Eye (tissue), 1 donor: ENCODE measurements at places on chromosomes 12 and 14.

DNA sequence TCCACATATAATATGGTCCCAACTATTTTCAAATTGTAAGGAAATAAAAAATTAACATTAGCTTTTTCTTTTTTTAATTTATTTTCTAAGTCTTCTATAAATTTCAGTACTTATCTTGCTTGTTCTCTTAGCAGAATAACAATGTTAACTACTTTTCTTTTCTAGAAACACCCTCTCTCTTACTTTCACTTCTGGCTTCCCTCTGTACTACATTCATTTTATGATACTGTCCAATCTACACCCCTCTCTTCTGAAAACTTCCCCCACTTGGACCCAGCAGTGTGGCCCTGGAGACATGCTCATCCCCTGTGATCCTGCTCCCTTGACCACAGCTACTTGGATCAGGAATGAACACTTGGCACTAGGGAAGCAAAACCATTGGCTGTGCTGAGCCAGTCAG, 15.7 kb downstream of the SGPP1 start:
- DNase-seq, result no peak

DNA sequence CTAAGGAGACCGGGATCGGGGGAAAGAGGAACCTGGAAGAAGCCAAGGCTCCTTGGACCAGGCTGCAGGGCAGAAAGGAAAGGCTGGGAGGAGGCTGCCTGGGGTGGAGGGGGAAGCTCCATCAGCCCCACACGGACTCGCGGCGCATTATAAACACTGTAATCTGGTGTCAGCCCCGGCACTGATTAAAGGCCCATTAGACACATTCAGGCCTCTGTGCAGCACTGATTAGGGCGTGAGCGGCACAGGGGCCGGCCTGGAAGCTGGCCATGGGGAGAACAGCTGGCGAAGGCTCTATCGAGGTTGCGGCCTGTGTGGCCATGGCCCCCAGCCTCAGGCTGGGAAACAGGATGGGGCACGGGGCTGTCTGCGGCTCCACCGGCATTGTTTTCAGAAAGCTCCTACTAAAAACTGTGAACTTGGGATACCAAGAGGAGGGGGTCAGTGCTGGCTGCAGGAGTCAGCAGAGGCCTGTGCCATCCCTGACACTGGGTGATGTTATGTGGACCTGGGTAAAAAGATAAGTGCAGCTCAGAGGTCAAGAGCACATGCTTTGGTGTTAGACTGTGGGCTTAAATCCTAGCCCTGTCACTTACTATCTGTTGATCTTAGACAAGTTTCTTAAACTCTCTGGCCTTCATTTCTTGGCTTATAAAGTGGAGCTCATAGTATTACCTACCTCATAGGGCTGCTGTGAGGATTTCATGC, 10.6 kb downstream of the ACVRL1 start:
- peak; percentile 53 for DNase-seq

DNA sequence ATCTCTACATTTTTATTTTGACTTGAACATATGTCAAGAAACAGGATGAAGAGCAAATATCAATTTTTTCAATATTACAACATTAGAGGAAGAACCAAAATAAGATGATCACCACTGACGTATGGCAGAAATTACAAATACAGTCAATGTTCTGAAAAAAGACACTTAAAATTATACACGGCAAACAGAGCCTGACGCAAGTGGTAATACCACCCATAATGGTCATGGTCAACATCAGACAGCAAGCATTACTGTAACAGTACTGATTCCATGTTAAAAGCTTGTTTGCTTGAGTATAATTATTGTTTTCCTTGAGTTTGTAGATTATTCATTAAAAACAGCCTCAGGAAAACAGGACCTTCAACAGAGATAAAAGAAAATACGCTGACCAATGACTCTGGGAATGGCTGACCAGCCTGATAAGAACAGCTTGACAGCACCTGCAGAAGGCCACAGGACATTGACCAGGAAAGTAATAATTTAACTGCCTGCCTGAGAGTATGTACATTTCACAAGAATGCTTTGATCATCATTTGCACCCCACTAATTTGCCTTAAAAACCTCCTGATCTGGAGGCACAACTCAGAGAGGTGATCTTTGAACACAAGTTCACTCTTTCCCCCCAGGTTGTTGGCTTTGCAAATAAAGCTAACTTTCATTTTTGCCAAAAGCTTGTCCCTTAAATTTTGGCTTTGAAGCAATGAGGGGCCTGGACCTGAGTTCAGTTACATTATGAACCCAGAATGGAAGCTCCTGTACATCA, 187.3 kb downstream of the IPO8 start:
- no peak for DNase-seq

DNA sequence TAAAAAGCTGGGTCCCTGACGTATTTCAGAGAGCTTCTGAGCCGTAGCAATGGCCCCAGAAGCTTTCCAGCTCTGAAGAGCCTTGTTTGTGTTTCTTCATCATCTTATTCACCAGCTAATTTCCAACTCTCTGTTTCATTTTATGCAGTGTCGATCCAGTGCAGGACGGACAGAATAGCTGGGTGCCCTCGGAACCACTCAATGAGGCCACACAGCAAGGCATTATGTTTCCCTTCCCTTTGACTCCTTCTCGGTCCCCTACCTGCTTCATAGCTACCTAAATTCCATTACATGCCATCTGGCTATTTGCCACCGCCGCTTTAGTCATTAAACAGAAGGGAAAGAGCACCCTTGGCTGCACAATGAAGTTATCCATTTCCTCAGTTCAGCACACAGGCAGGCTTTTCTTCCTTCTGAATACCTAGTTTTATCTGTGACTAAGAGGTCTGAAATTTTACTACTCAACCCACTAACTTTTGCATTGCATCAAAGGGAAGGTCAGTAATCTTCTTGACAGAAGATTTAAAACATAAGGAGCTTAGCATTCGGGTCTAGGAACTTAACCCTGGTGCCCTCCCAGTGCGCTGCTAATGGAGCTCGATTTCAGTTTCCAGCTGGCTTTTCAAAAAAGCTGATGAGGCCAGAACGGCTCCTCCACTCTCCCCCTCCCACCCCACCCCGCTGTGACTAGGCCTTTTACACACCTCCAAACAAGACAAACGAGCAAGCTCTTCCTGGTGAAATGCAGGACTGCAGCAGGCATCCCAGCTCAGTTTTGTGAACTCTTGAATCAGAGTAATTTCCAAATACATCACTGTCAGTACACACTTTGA, 176.8 kb downstream of the GXYLT1 start:
- peak; percentile 88 for DNase-seq

DNA sequence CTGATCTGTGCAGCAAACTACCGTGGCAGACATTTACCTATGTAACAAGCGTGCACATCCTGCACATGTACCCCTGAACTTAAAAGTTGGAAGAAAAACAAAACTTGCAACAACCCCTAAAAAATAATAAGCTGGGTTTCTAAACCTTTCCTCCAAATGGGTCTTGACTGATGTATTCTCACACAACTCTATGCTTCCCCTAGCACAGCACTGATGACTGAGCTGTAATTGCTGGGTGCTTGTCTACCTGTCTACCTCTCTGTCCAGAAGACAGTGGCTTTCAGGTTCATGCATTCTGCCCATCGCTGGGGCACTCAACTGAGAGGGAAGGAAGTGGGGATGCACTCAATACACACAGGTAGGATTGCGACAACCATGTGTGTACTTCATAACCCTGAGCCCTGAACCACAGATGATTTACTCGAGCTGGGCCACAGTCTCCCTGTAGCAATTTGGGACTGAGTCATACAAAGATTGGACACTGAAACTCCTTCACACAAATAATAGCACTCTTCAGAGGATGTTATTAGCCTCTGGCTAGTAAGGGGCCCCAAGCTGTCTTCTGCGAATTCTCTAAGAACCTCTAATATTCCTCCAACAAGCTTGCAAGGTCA, 44.8 kb upstream of the TMPO start:
- DNase-seq, result no peak

DNA sequence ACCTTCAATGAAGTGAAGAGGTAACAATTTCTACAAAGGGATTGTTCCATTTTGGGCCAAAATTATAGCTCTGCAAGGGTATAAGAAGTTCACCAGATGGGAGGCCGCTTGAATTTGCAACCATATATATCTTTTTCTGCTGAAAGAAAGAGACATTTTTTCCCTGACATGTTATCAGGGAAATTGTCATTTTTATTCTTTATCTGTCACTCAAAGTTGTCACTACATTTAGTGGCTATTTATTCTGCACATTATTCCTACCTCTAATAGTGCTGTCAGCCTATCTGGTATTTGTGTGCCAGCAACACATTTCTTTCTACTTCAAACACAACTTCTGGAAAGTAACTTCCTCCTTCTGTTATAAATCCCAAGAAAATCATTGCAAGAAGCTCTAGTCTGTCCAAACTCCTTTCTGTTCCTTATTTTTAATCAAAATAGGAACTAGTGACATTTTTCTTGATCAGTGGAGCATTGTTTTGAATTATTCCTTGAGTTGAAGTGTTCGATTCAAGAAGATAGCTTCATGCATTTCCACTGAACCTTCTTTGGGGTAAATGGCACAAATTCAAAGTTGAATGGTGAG, 137.9 kb upstream of the ATP2B1 start:
- no peak for DNase-seq

DNA sequence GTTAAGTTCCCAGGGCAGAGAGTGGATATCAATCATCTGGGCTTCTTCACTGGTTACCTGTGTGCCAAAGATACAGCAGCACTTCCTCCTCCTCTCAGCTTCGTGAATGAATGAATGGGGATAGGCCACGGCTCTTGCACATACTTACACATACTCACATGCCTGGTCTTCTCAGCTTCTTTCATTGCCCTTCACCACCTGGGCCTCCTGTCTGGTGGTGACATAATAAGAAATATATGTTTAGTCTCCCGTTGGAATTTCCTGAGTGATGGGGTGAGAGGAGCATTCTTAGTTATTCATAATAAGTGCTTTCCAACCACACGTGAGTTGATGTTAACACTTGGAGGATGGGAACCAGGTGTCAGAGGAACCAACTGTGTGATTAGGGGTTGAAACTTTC, 268.1 kb upstream of the RMST start:
- DNase-seq, result no peak

DNA sequence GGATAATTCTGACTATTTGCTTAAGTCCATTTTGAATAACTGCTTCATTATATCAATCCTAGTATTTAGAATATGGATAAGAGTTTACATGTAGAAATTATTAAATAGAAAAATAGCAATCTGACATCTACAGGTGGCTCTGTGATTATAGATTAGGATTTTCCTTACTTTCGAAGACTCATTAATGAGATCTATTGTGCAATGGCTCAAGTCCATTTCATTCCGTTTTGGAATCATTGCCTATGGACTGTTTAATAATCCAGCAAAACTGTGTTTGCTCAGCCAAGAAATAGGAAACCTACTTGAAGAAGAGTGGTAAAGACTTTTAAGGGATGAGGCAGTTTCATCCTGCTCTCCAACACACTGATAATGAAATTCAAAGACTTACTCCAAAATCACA, 67.8 kb upstream of the SSTR1 start:
- no peak for DNase-seq

GRCh38 chr14:63951021-63951420, 98.2 kb downstream of the SYNE2 start:
- no peak for DNase-seq

- no peak for DNase-seq
Observed at GRCh38 chr14:90570461-90570860, 173.6 kb downstream of the CALM1 start.

DNA sequence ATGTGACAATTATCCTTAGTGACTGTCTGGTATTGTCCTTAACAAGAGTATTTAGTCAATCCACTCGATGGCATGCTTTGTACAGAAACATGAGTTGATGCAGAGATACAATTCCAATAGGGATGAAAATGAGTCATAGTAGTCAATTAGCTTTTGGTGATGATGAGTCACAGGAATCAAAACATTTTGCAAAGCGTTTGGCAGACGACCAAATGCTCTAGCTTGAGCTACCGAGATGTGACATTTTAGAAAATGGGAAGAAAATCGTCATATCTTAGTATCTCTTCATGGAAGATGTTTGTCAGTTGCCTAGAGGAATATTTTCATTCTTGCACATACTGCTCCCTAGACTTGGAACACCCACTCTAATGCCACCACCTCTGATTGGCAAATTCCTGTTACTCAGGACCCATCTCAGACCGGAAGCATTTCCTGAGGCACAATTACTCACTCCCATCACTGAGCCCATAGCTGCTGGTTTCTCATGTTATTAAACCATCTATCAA, 95.0 kb downstream of the LMNTD1 start:
- DNase-seq, result peak; percentile 50

- DNase-seq, result peak; percentile 7
Observed at GRCh38 chr12:14723763-14724162, 27.4 kb upstream of the GUCY2C start.

- DNase-seq, result no peak
Observed at GRCh38 chr12:39571351-39571750, 48.3 kb downstream of the ABCD2 start.

- DNase-seq, result no peak
Observed at GRCh38 chr14:59342516-59343484, 122.4 kb downstream of the GPR135 start.

DNA sequence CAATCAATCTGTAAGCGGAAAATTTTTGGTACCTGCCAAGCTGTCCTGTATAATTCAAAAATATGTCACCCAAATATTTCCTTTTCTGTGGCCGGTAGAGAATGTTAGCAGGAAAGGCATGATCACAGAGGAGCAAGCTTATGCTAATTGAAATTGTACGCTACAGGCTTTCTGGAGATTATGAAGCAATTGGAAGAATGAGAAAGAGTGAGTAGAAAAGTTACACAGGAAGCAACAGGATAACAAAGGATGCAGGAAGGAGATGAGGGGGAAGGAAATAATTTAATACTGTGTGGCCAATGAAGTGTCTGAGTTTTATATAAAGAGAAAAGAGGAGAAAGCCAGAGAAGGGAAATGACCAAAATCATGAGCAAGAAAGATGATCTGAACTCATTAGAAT, 627.2 kb upstream of the STXBP6 start:
- no peak for DNase-seq

GRCh38 chr12:6550294-6551062, 5.4 kb downstream of the IFFO1 start:
- no peak for DNase-seq

DNA sequence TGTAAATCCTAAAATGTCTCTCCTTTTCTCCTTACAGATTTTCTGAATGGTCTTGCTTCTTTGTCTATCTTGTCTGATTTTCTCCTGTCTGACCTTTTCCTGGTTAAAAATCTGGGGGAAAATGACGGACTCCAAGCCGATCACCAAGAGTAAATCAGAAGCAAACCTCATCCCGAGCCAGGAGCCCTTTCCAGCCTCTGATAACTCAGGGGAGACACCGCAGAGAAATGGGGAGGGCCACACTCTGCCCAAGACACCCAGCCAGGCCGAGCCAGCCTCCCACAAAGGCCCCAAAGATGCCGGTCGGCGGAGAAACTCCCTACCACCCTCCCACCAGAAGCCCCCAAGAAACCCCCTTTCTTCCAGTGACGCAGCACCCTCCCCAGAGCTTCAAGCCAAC, 23.0 kb downstream of the ACACB start:
- no peak for DNase-seq

- no peak for DNase-seq
Observed at GRCh38 chr14:47763188-47763854, 87.9 kb upstream of the MDGA2 start.
